ENCODE measurements at places on chromosomes 1 and 21.

DNA sequence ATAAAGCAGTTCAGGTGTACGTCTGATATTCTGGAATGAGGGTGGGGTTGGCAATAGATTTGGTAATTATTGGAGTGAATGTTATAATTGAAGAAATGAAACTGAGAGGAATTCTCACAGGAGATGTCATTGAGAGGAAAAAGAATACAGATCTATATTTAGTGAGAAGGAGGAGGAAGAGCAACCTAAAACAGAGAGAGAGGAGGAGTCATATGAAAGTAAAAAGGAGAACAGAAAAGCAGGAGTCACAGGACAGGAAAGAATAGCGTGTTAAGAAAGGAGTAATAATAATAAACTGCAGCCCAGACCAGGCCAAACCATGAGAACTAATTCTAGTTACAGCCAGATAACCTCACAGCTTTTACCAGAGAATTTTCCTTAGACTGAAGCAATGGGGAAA, 62.7 kb upstream of the MROH9 start:
- DNase-seq, result no peak

DNA sequence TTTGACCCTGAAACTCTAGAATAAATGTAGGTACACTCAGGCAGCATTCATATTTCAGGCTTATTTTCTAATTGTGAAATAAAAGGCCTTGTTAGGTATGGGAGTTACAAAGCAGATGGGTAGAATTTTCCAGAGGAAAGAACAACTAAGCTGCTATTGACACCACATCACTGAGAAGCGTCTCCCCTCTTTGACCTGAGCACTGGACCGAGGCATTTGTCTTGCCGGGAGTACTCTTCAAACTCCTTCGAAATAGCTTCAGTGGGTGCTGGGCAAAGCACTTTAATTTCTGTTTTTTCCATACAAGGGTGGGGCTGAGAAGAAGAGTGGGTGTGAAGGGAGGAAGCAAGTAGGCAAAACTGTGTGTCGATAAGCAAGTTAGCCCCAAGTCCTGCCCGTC, 36.4 kb downstream of the ABCA4 start:
- DNase-seq, result no peak

DNA sequence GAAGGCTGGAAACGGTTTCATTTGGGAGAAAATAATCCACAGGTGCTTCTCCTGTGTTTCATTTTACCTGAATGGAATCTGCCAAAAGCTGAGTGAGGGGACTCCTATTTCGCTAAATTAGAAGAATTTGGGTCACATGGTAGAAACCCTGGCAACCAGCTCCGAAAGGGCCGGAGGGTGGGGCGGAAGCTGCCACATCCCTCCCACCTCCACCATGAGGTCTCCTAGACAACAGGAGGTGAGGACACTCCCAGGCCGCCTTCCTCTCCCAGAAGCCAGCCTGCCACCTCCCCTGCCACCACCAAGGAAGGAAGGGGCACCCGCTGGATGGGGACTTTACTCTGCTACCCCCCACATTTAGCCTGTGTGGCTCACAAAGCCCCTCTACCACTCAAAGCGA, 199.9 kb upstream of the ZC3H12A start:
- DNase-seq, result no peak

DNA sequence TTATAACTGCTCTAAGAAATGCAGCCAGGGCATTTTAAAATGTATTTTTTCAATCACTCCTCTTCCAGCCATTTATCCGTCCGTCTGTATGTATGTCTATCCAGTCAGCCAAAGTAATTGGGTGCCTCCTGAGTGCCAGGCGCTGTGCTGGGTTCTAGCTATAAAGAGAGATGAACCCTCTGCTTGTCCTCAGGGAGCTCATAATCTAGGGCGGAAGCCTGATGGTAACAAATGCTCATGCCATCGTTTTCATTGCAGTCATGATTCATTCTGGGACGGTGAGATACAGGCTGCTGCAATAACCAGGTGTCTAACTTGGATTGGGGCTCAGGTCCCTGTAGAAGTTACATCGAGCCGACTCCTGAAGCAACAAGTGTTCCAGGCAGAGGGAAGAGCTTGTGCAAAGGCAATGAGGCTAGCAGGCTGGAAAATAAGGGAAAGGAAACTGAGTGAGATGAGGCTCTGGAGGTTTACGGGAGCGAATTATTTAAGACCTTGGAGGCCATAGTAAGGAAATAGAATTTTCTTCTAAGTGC, 11.6 kb downstream of the IFI6 start:
- DNase-seq, result no peak

DNA sequence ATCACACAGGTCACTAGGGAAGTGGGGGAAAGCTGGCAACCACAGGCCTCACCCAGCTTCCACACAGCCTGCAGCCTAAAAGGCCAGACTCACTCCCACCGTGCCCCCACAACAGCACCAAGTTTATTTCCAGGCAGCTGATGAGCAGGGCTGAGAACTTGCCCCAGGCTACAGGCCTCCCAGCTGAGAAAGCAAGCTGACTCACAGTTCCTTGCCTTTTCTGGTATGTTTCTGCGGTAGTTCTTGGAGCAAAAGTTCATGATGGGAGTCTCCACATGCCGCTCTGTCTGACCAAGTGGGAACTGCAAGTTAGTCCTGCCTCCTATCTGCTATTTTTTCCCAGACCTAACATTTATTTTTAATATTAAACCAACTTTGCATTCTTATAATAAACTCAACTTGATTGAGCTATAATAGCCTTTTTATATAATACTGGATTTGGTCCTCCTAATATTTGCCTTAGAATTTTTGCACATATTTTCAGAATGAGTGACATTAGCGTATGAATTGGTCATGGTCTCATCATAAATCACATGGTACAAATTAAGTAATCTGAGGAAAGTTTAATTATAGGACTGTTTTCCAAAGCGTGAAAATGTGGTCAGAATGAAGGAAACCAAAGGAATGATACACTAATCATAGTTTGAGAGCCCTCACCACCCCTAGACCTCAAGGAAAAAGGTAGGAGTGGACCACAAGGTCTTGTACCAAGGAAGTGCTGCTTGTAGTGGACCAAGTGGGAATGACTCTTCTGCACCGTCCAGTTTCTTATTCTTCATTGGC, 30.7 kb downstream of the RPAP2 start:
- DNase-seq, result no peak

- DNase-seq, result no peak
Observed at GRCh38 chr1:212228076-212228475, 57.1 kb upstream of the PPP2R5A start.

GRCh38 chr1:24317956-24318614, 1.1 kb upstream of the GRHL3 start:
- no peak for DNase-seq
